Spinal cord (tissue), 10 donors: ENCODE measurements at places on chromosomes 11 and 22.

- DNase-seq, result no peak
Observed at GRCh38 chr22:20226077-20226716, 41.9 kb downstream of the RTN4R start.

DNA sequence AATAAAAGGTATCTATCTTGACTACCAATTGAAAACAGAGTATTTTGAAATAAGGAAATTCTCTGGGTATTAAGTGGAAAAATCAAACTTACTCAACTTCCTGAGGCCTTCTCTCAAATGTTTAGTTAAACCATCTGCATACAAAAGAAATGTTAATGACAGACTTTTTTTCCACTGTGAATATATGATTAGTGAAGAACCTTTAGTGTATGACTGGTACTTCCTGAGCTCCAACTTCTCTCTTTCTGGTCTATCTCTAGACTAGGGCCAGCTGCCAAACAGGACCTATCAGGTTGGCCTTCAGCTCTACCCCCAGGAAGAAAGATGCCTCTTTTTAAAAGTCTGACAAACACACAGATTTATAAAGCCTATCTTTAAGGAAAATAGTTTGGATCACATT lies 68.8 kb upstream of the SCUBE2 start:
- DNase-seq, result no peak

GRCh38 chr11:87228820-87229219 lies 191.1 kb downstream of the TMEM135 start:
- DNase-seq, result no peak

GRCh38 chr11:22431106-22431505 lies 92.9 kb downstream of the SLC17A6 start:
- DNase-seq, result no peak

DNA sequence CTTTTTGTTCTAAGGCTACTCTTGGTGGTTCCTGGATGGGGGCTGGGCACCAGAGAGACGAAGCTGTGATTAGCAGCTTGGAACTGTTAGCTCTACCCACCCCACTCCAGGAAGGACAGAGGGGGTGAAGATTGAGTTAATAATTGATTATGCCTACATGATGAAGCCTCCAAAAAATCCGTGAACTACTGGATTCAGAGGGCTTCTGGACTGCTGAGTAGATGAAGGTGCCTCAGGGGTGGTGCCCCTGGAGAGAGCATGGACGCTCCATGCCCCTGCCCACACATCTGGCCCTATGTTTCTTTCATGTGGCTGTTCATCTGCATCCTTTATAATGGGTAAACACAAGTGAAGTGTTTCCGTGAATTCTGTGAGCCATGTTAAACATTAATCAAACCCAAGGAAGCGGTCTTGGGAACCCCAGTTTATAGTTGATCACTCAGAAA lies 47.3 kb upstream of the CYP2D6 start:
- no peak for DNase-seq

DNA sequence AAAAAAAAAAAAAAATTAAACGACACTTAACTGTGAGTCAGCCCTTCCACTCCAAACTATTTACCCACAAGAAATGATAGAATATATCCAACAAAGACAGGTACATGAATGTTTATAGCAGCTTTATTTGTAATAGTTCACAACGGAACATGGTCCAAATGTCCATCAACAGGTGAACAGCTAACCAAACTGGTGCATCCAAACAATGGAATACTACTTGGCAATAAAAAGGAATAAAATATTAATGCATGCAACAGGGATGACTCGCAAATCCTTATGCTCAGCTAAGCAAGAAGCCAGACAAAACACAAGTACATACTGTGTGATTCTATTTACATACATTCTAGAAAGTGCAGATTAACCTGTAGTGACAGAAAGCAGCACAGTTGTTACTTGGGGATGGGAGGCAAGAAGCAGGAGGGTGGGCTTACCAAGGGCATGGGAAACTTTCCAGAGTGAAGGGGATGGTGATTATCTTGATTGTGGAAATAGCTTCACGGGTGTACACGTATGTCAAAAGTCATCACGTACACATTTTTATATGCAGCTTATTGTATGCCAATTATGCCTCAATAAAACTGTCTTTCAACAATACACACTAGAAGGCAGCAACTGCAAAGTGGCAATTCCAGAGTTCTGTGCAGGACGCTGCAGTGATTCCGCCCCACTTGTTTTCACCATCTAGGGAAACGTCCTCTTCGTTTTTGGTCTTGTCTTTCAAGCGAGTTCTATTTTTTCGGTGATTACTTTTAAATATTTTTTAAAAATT lies 6.7 kb upstream of the SF1 start:
- no peak for DNase-seq

- no peak for DNase-seq
Observed at GRCh38 chr11:86743223-86744118, 56.9 kb upstream of the PRSS23 start.

GRCh38 chr22:37316875-37317371 lies 34.6 kb downstream of the CYTH4 start:
- peak; percentile 92 for DNase-seq

DNA sequence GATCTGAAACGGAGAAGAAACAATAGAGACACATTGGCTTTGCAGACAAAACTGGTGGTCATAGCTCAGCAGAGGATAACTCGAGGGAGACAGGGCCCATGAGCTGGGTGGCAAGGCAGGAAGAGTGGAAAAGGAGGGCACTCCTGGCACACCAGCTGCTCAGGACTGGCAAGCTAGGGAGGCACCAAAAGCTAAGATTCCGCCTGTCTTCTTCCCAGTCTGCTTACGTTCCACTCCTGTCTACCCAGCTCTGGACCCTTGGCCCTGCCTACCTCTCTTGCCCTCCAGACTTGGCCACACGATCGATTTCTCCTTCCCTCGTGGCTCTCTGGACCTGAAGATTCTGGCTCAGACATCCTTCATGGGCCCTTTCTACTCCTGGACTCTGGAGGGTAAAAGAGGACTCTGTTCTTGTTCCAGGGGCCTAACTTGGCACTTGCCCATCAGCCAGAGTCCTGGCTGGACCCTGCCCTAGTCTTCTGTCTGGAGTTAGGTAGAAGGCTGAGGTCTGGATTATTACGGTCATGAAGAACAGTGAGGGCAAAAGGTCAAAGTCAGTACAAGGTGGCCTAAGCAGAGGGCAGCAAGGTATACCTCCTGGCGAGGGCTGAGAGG lies 115.2 kb upstream of the PITPNB start:
- DNase-seq, result no peak

DNA sequence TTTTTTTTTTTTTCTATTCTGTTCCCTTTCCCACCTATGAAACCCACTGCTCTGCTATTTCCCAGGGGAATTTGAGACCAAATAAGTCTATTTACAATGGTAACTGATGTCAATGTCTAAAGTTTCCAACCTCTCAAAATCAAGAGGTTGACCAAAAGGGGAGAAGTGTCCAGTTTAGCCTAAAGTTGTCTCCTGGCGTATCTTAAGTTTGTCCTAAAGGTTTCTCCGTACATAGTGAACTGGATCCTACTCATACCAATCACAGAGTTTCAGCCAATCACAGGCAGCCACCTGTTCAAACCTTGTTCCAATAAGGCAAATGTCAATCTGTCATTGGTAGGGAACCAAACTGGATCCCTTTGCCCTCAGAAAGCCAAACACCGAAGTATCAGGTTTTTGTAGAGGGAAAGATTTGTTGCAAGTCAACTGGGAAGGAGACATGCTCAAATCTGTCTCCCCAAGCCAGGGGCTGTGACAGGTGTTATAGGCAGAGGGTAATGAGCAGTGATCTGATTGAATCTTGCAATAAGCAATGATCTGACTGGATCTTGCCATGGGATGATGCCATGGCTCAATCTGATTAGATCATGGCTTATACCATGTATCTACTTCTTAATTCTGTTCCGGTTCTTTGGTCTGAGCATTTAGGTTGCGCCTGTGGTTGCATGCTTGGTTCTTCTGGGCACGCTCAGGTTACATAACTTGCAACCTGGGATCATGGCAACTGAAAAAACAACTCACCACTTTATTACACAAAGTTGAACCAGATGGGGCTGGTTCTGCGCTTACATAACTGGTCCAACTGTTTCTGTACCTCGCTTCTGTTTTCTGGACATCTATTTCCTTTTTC lies 1.1 kb upstream of the VPS37C start:
- peak; percentile 76 for DNase-seq

DNA sequence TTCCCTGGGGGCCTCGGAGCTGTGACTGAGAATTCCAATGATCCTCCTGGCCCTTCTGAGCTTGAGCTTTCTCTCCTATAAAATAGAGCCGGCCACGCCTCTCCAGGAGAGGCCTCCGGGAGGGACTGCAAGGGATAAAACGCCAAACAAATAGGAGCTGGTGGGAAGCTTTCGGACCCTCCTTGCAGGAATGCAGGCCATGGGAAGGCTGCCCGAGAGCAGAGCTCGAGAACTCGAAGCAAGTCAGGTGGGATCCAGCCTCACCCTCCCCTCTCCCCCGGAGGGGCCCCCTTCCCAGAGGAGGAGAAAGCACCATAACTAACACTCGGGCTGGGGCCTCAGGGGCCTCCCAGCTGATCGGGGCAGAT lies 34.6 kb downstream of the FLRT1 start:
- no peak for DNase-seq

GRCh38 chr11:127919206-127920000 lies 668.0 kb downstream of the ETS1 start:
- no peak for DNase-seq

GRCh38 chr11:89421718-89422117 lies 69.5 kb downstream of the NOX4 start:
- no peak for DNase-seq

DNA sequence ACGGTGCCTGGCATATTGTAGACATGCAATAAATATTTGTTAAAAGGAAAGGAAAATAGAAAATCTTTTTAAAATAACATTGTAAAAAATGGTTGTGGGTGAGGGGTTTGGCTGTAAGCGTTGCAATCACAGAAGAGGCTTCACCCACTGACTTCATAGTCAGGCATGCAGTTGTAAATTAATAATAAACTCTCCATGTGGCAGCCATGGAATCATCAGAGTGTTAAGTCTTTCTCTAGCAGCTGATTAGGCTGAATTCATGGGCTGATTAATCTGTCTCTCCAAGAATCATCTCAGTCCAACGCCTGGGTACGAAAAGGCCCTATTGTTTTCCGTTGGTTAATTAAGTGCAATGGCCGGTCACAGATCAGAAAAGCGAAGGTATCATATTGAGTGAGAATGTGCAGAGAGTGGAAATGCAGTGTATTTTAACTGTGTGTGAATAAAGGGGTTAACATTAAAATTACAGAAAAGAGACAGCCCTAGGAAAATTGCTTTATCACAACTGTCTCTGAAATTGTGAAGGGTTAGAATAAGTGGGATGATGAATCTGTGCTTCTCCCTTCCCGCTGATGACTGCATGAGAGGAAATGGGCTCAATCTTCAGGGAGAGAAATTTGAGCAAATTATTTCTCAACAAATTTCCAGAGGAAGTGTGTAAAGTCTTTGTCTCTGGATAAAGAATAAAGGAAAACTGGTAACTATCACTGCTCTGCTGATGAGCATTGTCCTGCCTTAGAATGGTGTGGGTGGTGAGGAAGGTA lies 269.0 kb downstream of the FAM76B start:
- DNase-seq, result no peak

DNA sequence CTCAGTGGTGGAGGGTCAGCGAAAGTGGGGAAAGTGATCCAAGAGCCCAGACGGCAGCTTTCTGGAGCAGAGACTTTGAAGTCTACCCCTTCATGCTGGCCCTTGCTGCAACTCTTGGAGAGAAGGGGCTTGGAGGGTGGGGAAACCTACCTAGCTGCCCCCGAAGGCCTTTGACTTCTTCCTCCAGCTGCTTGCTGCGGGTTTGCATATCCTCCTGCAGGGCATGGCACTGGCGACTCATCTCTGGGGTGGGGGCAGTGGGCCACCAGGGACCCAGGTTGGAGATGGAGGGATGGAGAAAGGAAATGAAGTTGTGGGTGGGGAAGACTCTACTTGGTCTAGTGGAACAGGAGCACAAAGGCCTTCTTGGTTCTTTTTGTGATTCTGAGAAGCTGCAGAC lies 7.7 kb downstream of the NHERF4 start:
- DNase-seq, result no peak

DNA sequence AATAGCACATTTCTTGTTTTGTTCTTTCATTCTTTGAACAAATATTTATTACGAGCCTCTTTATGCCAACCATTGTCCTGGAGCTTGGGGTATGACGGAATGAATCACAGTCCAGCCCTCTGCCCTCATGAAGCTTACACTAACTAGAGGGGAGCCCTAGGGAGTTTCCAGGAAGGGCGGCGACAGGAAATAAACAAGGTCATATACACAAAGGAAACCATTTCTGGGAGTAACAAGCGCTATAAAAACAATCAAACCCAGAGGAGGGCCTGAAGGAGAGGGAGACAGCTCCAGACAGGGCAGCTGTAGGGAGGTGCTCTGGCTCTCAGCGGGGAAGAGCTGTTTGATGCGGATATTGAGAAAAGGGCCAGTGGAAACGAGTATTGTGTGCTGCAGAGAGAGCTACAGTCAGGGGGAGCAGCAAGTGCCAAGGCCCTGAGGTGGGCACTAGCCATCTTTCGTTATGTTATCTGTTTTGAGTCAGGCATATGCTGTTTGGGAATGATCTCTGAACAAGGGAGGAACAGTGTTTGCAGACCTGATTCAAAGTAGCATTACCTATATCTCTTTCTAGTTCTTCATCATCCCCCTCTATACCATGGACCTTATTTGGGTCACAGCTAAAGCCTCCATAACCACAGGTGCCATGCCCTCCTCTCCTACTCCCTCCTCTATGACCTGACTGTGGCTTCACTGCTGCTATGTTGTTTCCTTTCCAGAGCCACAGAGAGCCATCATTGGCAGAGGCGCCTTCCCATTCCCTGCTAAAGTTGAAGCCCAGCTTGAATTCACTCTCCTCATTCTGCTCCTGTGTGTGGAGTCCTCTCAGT lies 15.3 kb upstream of the ZBTB16 start:
- no peak for DNase-seq

DNA sequence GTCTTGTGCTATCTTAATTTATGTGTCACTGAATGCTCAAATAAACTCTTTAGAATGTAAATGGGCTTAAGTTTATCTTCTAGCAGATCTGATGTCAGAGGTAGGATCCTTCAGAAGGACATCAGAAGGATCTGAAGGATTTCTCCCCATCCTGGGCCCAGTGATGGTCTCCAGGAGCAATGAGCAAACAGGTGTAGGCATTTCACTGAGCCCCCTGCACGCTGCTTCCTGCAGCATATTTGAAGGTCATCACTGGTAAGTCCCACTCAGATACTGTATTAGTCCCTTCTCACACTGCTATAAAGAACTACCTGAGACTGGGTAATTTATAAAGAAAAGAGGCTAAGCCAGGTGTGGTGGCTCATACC lies 4.5 kb downstream of the GSTP1 start:
- no peak for DNase-seq

DNA sequence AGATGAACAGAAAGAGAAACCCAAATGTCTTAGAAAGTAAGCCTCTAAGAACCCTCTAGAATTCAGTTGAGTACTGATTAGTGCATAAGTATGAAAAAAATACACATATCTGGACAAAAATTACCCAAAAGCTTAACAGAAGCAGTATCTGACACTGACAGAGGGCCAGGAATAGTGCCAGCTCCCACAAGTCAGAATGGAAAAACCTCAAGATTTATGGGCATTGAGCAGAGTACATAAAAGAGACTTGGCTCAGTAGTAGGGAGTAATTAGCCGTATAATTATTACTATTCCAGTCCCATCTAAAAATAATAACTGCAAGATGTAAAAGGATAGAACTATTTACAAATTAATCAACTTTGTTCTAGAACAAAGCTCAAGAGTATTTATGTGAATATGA lies 834.5 kb downstream of the FAM181B start:
- DNase-seq, result no peak

GRCh38 chr22:29517215-29517908 lies 36.2 kb downstream of the THOC5 start:
- DNase-seq, result peak; percentile 27

- no peak for DNase-seq
Observed at GRCh38 chr11:69436041-69436982, 45.2 kb upstream of the LINC01488 start.

GRCh38 chr11:104819107-104819506 lies 79.2 kb downstream of the CASP12 start:
- no peak for DNase-seq
